Calu3 (cell line): ENCODE measurements at places on chromosomes 7 and 10. TPM values are rescaled to one million over a fixed set of nuclear protein-coding genes. Genes with fewer than 3 reads are reported as not detected.

DNA sequence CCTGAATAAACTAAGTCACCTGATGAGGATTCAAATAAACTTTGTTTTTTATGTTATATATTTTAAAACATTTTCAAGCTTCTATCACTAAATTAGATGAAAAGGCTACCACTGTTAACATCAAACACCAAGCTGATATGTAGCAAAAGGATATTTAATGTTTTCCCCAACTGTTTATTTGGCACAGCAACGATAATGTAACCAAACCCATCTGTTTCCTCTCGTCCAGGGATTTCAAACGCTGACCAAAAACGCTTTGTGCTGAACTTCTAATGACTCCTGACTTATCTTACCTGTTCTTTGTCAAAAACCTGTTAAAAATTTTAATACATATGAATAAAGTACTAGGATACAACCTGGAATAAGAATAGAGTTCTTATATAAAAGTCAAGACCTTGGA is 30.5 kb downstream of the DCLRE1A start:
- no peak for DNase-seq

- DNase-seq, result no peak
Measured at GRCh38 chr7:105060923-105061322, 46.9 kb downstream of the KMT2E start.

PHYHIPL gene
- not detected in 2 replicates for total RNA-seq

CPA2 gene
- not detected in 2 replicates for total RNA-seq

GPR26 gene
- not detected in 2 replicates for total RNA-seq

GRCh38 chr10:42929993-42930392 is 146.9 kb upstream of the RET start:
- DNase-seq, result no peak

EEPD1 gene
- total RNA-seq, result 48.8 and 55.5 TPM in 2 replicates

HOXA13 gene
- total RNA-seq, result 1.3 and 1.6 TPM in 2 replicates

DNA sequence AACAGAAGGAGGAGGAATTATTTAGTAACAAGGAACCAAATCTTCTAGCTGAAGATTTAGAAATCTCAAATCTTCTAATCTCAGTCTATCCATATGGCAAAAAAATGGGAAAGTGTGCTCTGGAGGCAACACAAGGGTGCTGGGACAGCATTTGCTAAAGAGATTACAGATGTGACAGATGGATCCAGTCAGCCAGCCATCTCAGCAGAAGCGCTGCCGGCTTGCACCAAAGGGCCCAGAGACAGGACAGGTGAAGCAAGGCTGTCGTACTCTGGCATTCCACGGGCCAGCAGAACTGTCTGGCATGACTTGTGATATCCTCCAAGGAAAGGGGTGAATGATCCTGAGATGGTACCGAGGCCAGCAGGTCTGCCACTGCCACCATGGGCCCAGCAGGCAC is 45.7 kb upstream of the GJD4 start:
- no peak for DNase-seq

DNA sequence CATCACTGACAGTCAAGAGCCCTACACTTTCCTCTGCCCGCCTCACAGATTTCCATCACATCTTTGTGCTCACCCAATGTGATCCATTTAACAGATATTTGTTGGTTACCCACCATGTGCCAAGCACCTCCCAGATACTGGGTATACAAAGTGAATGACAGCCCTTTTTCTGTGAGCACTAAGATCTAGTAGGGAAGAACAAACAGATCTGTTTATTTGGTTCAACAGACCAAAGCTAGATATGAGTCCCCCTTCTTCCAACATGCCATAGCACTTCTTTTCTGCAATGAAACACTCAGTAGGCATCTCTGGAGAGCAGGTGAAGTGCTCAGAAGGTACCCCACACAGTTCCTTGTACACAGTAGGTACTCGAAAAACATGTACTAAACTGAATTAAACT is 101.4 kb downstream of the HIPK2 start:
- DNase-seq, result no peak

- DNase-seq, result no peak
Measured at GRCh38 chr7:106866298-106867281, 1.5 kb downstream of the PIK3CG start.
